ENCODE measurements at places on chromosomes 5 and 9. TPM values are rescaled to one million over a fixed set of nuclear protein-coding genes. Genes with fewer than 3 reads are reported as not detected.

STC2 gene
- total RNA-seq = 487 TPM

RIC1 gene
- total RNA-seq = 52.8 TPM

ENHO gene
- total RNA-seq = not detected

CAVIN4 gene
- 2.4 TPM for total RNA-seq

PTPN3 gene
- total RNA-seq = 0.30 TPM

SMIM33 gene
- not detected for total RNA-seq

HCN1 gene
- total RNA-seq = not detected

CACNA1B gene
- total RNA-seq = under 0.01 TPM

SLC6A3 gene
- total RNA-seq = not detected

SPINK7 gene
- not detected for total RNA-seq

RNF183 gene
- total RNA-seq = not detected

GLE1 gene
- 24.1 TPM for total RNA-seq
